NAMALWA (cell line): ENCODE measurements at places on chromosomes 5 and 9.

DNA sequence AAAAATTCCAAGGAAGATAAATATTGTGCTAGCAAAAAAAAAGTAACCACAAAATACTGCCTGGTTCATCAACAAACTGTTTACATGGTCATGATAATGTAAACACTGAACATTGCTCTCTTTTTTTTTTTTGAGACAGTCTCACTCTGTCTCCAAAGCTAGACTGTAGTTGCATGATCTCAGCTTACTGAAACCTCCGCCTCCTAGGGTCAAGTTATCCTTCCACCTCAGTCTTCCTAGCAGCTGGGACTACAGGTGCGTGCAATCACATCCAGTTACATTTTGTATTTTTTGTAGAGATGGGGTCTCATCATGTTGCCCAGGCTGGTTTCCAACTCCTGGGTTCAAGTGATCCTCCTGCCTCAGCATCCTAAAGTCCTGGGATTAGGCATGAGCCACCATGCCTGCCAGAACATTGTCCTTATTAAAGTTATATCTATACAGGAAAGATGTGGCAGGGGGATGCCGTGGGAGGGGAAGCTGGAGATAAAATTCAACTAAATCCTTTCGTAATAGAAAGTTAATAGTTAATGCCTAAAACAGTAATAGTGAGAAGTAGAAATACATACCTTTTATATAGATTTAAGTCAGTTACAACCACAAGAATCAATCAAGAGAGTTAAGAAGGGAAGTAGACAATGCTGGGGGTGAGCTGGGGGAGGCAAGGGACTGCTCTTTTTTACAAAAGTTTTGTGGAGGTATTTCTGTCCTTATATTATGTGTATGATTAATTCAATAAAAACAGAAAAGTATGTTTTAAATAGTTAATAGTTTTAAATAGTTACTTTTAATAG is 52.3 kb downstream of the RGMB start:
- no peak for DNase-seq

DNA sequence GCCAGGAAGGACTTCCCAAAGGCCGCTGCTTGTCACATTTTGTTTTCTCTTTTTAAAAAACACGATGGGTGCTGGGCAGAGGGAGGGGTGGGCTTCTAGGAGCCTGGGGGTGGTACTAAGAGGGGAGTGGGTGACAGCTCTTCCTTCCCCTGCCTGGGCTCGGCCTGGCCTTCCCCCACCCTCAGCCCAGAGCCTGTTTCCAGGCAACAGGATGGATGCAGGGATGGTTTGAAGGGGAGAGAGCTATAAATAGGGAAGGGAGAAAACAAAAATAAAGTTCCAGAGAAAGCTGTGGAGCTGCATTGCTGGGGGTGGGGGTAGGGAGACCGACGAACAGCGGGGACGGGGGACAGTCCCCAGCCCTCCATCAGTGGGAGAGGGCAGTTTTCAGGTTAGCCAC is 6.6 kb upstream of the GPRIN1 start:
- DNase-seq, result no peak

DNA sequence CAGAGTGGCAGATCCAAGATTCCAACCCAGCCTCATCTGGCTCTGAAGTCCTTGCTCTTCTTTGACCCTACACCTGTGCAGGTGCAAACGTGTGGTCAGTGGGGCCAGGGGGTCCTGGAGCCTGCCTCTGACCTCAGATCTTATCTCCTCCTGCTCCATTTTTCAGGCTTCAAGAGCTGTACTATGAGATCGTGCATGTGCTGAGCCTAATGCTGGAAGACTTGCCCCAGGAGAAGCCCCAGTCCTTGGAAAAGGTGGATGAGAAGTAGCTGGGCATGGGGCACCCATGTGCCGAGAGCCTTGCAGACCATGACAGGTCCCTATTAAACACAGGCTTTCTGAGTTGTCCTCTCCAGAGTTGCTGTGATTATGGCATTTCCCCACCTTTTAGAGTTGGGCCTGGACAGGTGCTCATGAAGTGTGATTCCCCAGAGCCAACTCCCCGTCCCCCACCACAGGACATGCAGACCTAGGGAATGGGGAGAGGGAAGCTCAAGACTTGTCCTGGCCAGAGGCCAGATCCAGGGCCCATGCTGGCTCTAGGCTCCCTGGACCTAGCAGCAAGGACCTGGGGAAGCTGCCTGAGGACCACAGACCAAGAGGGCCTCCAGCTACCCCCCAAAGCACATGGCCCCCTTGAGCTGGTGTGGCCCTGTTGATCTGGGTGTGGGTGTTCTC is 22.5 kb downstream of the PITX1 start:
- no peak for DNase-seq

GRCh38 chr5:115243412-115243811 is 19.3 kb downstream of the PGGT1B start:
- DNase-seq, result no peak

DNA sequence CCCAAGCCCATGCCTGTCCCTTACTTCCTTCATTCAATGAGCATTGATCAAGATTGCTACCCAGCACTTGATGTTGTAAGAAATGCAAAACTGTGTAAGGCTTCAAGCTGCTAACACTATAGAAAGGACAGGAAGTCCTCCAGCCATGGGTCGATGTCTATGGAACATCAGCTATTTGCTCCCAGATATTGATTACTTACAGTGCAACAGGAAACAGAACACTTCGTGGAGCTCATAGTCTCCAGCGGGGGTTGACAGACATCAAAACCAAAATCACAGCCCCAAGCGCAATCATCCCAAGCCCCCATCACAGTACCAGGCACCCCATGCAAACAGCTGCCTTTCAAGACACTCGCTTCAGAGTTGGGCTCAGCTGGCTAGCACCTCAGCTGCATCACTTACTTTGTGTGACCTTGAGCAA is 26.8 kb upstream of the DUSP1 start:
- no peak for DNase-seq

DNA sequence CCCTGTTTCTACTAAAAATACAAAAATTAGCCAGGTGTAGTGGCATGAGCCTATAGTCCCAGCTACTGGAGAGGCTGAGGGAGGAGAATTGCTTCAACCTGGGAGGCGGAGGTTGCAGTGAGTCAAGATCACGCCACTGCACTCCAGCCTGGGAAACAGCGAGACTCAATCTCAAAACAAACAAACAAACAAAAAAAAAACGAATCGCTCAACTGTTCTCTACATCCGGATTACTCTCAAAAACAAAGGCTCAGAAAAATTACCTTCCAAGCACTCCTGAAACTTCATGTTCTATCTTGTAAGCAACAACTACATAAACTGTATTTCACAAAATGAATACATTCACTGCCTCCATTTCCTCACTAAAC is 14.0 kb downstream of the UBAP2 start:
- DNase-seq, result no peak
